ENCODE measurements at places on chromosomes 1 and 21.

DNA sequence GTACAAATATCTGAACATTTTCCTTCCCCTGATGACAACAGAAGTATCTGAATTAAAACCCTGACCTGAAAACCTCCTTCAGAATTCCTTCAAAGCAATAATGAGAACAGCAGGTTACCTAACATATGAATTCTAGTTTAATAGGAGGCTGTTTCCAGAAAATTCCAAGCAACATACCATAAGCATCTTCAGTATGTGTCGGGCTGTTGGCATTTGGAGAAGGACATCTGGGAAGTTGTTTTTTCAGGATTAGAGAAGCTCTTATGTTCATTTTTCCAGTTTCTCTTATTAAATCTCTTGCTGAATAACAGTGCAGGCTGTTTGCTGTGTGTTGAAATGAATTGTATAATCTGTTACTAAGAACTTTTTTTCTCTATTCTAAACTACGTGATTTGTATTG, 101.5 kb downstream of the PLA2G4A start:
- DNase-seq = no peak

DNA sequence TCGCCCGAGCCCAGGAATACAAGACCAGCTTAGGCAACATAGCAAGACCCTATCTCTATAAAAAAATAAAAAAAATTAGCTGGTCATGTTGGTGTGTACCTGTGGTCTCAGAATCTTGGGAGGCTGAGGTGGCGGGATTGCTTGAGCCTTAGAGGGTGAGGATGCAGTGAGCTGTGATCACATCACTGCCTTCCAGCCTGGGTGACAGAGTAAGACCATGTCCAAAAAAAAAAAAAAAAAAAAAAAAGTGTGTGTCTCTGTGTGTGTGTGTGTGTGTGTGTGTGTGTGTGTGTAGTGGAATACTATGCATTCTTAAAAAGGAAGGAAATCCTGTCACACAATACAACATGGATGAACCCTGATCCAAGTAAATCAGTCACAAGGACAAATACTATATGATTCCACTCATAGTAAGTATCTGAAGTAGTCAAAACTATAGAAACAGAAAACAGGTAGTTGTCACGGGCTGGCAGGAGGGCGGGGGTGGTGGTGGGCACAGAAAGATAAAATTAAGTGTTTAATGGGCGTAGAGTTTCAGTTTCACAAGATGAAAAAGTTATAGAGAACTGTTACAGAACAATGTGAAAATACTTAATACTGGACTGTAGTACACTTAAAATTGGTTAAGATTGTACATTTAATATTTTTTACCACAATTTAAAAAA, 47.8 kb downstream of the SELENOF start:
- no peak for DNase-seq

DNA sequence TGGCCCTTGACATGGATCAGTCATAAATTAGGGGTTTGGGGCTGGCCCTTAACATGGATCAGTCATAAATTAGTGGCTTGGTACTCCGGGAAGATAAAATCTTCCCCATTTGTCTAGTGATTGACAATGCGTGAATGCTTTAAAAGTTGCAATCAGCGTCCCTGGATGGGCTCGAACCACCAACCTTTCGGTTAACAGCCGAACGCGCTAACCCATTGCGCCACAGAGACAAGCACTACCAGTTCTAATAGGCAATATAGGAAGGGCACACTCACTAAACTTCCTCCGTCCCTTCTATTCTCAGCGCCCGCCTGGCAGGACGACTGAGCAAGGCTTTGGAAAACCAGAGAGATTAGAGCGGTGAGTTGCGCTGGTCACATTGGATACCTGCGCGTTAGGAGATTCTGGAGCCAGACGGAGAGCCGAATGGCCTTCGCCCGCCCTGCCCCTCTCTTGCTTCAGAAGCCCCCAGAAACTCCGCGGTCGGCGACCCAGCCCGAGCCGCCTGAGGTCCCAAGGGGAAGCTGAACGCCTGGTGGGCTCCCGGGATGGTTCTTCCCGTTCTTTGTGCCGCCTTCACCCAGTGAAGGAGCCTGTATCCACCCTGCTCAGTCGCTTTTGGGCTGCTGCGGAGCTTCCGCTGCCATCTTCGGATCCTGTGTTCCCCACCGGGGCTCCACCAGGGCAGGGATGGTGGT, 235.9 kb downstream of the FAM72C start:
- no peak for DNase-seq

DNA sequence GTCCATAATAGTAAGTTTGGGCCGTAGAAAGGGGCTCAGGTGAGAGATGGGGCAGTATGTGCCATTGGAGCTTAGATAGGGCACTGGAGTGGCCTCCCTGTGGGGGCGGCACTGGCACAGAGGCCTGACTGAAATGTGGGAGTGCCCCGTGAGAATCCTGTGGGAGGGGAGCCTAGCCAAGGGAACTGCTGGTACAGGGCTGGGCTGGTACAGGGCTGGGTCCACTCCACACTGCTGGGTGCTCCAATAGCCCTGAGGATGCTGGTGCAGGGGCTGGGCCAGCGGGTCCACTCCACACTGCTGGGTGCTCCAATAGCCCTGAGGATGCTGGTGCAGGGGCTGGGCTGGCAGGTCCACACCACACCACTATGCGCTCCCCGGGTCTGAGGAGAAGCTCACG, 44.8 kb upstream of the PWP2 start:
- DNase-seq = no peak

DNA sequence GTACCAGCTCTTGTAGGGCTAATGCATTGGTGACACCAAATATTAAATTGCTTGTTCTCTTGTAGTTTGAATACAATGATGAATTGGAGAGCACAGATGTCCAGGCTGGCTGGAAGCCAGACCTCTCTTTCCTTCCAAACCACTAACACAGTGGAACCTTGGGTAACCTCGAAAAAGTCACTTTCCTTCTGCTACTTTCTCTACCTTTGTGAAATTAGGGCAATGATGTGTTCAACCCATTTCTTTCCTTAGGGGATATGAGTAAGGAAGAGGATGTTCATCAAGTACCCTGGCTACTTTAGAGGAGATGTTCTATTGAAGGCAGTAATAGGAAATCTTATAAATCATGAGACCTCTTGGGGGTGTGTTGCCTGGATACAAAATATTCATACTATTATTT, 55.7 kb downstream of the XCL2 start:
- DNase-seq = no peak

- DNase-seq = no peak
Observed at GRCh38 chr1:169568497-169568896, 17.8 kb downstream of the F5 start.

DNA sequence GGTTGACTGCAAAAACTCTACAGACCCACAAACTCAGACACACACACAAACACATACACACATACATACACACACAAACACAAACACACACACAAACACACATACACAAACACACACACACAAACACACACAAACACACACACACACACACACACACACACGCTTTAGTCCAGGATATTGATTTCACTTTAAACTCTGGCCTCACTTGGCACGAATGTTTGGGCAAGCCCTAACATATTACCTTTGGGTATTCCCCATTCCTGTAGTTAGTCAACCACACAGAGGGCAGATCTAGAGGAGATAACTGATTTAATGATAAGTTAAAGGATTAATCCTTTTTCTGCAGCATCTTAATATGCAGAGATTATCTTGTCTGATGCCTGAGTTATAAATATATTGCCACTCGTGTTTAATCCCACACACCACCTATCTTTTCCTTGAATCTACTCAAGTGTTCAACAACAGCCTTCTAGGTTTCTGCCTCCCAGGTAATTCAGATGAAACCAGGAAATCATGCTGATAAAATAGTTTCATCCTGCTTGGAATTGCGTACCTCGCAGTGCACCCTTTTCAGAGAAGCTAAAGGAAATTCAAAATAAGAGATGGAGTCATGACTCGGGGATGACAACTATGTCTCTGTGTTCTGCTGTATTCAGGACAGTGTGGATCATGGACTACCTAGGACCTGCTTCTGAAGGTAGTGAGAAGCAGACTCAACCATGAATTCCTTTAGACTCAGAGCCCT, 14.5 kb upstream of the RUNX1 start:
- no peak for DNase-seq

- DNase-seq = no peak
Observed at GRCh38 chr1:214844319-214844718, 238.2 kb upstream of the KCNK2 start.

Data from NT2/D1 (cell line).